Keratinocyte (primary cell): ENCODE measurements at places on chromosomes 2 and 18. TPM values are rescaled to one million over a fixed set of nuclear protein-coding genes. Genes with fewer than 3 reads are reported as not detected.

CCBE1 gene
- polyA plus RNA-seq: 12.9 to 26.6 TPM (median 20.1 TPM) in 3 replicates

TEKT4 gene
- polyA plus RNA-seq: not detected in 3 replicates

IL36B gene
- polyA plus RNA-seq: 0.14 to 0.21 TPM (median 0.14 TPM) in 3 replicates

NCKAP5 gene
- 3.0 to 3.6 TPM (median 3.1 TPM) in 3 replicates for polyA plus RNA-seq

KRTCAP3 gene
- polyA plus RNA-seq: 8.6 to 22.9 TPM (median 14.7 TPM) in 3 replicates

SH3RF3 gene
- polyA plus RNA-seq: 0.08 to 0.18 TPM (median 0.17 TPM) in 3 replicates

GRCh38 chr2:8225266-8225665 is 456.6 kb upstream of the ID2 start:
- no peaks in the 10 kb centered on the region for H3K36me3 ChIP-seq
- DNase-seq: no peak
- no peaks in the 10 kb centered on the region for H3K4me1 ChIP-seq
- H3K27me3 ChIP-seq: no peaks in the 10 kb centered on the region
- no peak overlapping the region for H3K27ac ChIP-seq
- H3K4me3 ChIP-seq: no peak overlapping the region

- H3K27me3 ChIP-seq: peaks cover 11% of the 10 kb centered on the region
- no peaks in the 10 kb centered on the region for H3K36me3 ChIP-seq
- no peak overlapping the region for H3K4me3 ChIP-seq
- DNase-seq: no peak
- no peaks in the 10 kb centered on the region for H3K4me1 ChIP-seq
- H3K27ac ChIP-seq: no peak overlapping the region
These were observed 27.2 kb downstream of the CROCC2 start for GRCh38 chr2:240933048-240933965.

DNA sequence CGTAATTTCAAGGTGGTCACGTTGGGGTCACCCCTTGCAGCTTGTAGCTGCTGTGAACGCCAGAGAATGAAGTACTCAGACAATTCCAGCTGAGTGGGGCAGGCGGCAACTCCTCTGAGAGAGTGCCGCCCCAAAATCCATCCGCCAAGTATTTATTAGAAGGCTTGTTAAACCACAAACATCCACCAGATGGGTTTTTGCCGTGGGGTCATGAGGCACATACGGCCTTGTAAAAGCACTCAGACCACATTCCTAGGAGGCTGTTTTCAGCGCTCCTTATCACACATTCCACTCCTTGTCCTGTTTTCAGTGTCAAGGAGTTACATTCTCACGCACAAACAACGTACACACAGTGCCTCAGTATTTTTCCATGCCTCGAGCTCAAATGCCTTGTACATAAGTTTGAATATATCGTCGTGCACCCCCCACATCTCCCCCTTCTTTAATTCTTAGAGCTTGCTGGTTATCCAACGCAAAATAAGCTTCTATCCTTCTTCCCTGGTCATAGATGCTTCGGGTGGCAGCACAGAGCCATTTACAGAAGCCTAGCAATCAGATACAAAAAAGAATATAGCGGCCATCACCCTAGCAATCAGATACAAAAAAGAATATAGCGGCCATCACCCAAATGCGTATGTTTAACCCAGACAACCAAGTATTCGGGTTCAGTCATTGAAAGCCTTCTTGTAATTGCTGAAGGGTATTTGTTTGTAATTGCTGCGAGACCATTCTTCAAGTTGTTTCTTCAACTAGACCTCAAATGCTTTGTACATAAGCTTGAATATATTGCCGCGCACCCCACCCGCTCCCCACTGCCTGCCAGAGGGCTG is 7.3 kb downstream of the ALPP start:
- DNase-seq: no peak
- no peaks in the 10 kb centered on the region for H3K36me3 ChIP-seq
- H3K4me3 ChIP-seq: no peak overlapping the region
- H3K4me1 ChIP-seq: no peaks in the 10 kb centered on the region
- H3K27ac ChIP-seq: no peak overlapping the region
- peaks cover 86% of the 10 kb centered on the region for H3K27me3 ChIP-seq

DNA sequence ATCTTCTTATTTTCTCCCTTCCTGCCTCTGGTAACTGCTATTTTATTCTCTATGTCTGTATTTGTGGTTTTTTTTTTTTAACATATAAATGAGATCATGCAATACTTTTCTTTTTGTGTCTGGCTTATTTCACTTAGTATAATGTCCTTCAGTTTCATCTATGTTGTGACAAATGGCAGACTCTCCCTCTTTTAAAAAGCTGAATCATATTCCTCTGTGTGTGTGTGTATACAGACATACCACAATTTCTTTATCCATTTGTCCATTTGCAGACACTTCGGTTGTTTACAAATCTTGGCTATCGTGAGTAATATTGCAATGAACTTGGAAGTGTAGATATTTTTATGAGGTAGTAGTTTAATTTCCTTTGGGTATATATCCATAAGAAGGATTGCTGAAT is 7.0 kb downstream of the GTF2A1L start:
- no peaks in the 10 kb centered on the region for H3K27me3 ChIP-seq
- no peak overlapping the region for H3K27ac ChIP-seq

- DNase-seq: no peak
- peaks cover 47% of the 10 kb centered on the region for H3K4me1 ChIP-seq
- no peaks in the 10 kb centered on the region for H3K36me3 ChIP-seq
- H3K4me3 ChIP-seq: no peak overlapping the region
- H3K27me3 ChIP-seq: no peaks in the 10 kb centered on the region
These were observed 22.7 kb downstream of the LYPD6B start for GRCh38 chr2:149061133-149061745.

DNA sequence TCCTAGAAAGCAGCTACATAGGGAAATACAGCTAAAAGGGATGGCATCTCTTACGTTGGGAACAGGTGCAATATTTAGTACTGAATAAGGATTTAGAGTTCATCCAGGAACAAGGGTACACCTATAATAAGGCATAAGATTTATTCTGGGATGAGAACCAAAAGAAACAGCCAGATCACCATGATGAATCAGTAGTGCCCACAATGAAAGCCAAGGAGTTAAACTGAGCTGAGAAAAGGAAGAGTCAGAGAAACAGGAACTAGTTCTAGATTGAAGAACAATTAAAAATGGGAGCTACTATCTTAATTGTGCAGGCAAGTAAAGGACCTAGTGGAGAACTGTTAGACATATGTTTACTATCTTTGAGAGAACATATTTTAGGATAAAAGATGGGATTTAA is 692.3 kb downstream of the LRP1B start:
- H3K4me1 ChIP-seq: no peaks in the 10 kb centered on the region
- H3K4me3 ChIP-seq: no peak overlapping the region
- no peak for DNase-seq
- H3K27ac ChIP-seq: no peak overlapping the region
- H3K36me3 ChIP-seq: no peaks in the 10 kb centered on the region

GRCh38 chr2:191441496-191442214 is 196.5 kb downstream of the MYO1B start:
- no peak overlapping the region for H3K27ac ChIP-seq
- no peaks in the 10 kb centered on the region for H3K36me3 ChIP-seq
- no peak overlapping the region for H3K4me3 ChIP-seq
- H3K27me3 ChIP-seq: peaks cover 3% of the 10 kb centered on the region
- no peak for DNase-seq

DNA sequence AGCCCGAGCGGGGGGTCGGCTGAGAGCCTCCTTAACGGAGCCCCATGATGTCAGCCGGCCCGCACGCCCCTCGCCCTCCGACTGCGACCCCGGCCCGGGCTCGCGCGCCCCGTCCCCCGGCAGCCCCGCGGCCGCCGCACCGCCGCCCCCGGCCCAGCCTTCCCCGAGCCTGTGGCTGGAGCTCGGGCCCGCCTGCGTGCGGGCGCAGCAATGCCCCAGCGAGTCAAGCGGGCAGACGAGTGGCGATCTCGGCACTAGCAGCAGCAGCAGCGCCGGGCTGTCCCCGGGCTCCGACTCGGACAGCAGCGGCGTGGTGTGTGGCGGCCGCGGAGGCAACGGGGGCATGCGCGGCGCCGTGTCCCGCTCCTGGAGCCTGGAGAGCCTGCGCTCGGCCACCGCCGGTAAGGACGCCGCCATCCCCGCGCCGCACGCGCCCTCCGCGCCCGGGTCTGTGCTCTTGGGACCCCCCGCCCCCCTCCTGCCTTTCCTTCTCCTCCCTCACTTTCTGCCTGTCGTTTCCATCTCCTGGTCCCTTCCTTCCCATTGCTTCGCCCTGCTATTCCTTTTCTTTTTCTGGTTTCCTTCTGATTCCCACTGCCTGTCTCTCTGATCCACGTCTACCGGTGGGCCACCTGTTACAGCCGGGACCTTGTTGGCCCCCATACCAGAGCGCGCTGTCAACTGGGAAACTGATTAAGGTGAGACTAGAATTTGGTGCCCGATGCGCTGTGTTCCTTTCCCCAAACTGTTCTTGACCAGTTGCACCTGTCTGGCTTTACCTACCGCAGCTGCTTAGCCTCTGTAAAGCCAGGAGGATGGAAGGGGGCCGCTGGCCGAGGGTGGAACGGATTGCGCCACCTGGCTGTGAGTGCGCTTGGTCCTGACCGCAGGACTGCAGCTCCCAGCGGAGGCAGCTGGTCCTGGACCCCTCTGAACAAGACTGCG is 127.4 kb downstream of the ARHGEF4 start:
- H3K27ac ChIP-seq: no peak overlapping the region
- H3K4me3 ChIP-seq: no peak overlapping the region
- H3K27me3 ChIP-seq: peaks cover 5% of the 10 kb centered on the region
- no peaks in the 10 kb centered on the region for H3K4me1 ChIP-seq
- no peak for DNase-seq

GRCh38 chr2:59019566-59020159 is 778.5 kb upstream of the FANCL start:
- DNase-seq: no peak
- H3K27ac ChIP-seq: no peak overlapping the region
- H3K4me1 ChIP-seq: no peaks in the 10 kb centered on the region
- H3K4me3 ChIP-seq: no peak overlapping the region
- H3K36me3 ChIP-seq: no peaks in the 10 kb centered on the region

GRCh38 chr2:68594674-68595492 is 48.5 kb upstream of the PROKR1 start:
- no peaks in the 10 kb centered on the region for H3K4me1 ChIP-seq
- H3K27me3 ChIP-seq: no peaks in the 10 kb centered on the region
- no peak for DNase-seq
- no peak overlapping the region for H3K4me3 ChIP-seq

- DNase-seq: no peak
- H3K4me3 ChIP-seq: peak overlapping the region; percentile 73
- H3K36me3 ChIP-seq: peaks cover 5% of the 10 kb centered on the region
- peak overlapping the region; percentile 34 for H3K27ac ChIP-seq
- H3K27me3 ChIP-seq: no peaks in the 10 kb centered on the region
These were observed 3.5 kb downstream of the NBEAL1 start for GRCh38 chr2:203018181-203018580.

DNA sequence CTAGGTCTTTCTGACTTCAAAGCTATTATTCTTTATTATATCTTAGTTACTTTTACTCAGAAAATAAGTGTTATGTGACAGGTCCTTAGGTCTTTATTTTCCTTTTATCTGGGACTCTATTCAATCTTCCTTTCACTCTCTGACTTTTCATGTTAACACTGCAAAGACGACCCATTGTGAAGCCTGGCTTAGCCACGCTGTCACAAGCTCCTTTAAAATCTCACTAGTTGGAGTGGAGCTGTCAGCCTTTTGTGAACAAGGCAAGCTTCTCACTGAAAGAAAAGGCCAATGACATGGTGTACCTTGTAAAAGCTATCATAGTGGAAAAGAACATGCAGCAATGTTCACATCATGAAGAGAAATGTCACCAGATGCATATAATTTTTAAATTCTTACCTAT is 1130.7 kb upstream of the FAM98A start:
- no peaks in the 10 kb centered on the region for H3K36me3 ChIP-seq
- H3K4me1 ChIP-seq: no peaks in the 10 kb centered on the region
- no peak overlapping the region for H3K27ac ChIP-seq

DNA sequence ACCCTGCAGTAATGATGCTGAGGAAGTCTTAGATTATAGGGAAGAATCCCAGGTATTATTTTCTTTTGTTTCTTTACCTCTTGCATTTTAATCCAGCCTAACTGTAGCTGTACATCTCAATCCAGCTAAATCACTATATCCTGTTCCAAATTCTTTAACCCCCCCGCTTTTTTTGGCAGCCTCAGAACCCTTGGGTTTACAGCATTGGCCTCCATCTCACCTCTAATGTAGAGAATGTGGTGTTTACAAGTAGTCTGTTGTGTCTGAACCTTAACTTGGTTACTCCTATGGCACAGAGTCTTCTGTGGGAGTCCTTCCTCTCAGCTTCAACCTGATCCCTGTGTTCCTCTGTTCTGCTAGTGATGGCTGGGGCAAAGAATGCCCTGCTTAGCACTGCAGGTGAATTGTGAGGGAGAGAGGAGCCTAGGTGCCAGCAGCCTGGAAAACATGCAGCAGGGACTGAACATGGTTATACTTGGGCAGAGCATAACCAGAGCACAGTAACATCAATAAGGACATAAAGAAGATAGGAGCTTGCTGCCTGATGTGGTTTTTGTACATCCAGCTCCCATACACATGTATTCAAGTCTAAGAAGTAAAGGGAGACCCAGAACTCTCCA is 130.2 kb downstream of the FAM124B start:
- DNase-seq: no peak
- H3K4me1 ChIP-seq: peaks cover 4% of the 10 kb centered on the region
- H3K4me3 ChIP-seq: no peak overlapping the region
- no peak overlapping the region for H3K27ac ChIP-seq
- H3K27me3 ChIP-seq: no peaks in the 10 kb centered on the region
- H3K36me3 ChIP-seq: no peaks in the 10 kb centered on the region

DNA sequence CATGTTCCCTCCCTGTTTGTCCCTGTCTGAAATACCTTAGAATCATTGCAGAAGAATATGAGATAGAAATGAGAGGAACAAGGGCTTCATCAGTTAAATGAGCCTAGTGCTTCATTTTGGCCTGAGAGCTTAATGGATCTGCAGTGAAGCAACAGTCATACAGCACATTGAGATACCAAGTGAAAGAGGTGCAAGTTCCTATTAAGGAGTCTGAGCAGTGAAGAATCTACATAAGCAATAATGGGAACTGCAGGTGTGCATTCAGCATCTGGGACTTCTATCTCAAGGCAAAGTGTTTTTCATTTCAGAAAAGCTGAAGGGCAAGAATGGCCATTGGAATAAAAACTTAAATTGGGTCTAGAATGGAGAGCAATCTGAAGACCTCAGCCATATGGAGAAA is 323.2 kb upstream of the SLC39A10 start:
- no peaks in the 10 kb centered on the region for H3K36me3 ChIP-seq
- DNase-seq: no peak
- H3K27ac ChIP-seq: no peak overlapping the region
- no peak overlapping the region for H3K4me3 ChIP-seq

DNA sequence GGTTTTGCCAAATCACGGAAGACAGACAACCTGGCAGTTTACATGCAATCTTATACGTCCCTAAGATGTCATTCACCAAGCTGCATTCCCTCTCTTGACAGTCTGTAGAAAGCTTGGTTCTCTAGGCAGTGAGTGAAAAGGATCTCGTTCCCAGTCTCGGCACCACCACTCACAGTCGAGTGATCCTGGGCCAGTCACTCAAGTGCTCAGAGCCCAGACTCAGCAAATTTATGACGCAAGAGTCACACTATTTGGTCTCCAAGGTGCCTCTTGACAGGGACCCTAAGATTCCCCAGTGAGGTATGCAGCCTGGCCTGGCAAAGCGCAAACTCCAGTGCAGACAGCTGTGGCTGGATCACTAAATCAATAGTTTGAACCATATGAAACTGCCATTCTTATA is 77.9 kb downstream of the EIPR1 start:
- peaks cover 2% of the 10 kb centered on the region for H3K4me1 ChIP-seq
- no peak overlapping the region for H3K4me3 ChIP-seq
- no peak overlapping the region for H3K27ac ChIP-seq
- no peak for DNase-seq
- H3K27me3 ChIP-seq: no peaks in the 10 kb centered on the region
